Camera-type eye (tissue), 1 donor: ENCODE measurements at places on chromosomes 12 and 14. TPM values are rescaled to one million over a fixed set of nuclear protein-coding genes. Genes with fewer than 3 reads are reported as not detected.

Gene LRP1-AS
- 3.4 TPM for total RNA-seq

Gene GARIN6
- not detected for total RNA-seq

Gene HOXC6
- total RNA-seq: not detected

Gene INSM2
- 24.3 TPM for total RNA-seq

Gene KCNH5
- 8.7 TPM for total RNA-seq

Gene SDR9C7
- 0.38 TPM for total RNA-seq

Gene BBOF1
- total RNA-seq: 15.0 TPM

Gene FOXG1
- total RNA-seq: 1.2 TPM

Gene WIF1
- 284 TPM for total RNA-seq

Gene SDR39U1
- 32.4 TPM for total RNA-seq
